CD4-positive, alpha-beta T cell treated with Interleukin-21 for 1 hour (primary cell): ENCODE measurements at places on chromosomes 7 and 10.

- DNase-seq = no peak
Measured at GRCh38 chr10:126016156-126016805, 119.9 kb downstream of the FANK1 start.

DNA sequence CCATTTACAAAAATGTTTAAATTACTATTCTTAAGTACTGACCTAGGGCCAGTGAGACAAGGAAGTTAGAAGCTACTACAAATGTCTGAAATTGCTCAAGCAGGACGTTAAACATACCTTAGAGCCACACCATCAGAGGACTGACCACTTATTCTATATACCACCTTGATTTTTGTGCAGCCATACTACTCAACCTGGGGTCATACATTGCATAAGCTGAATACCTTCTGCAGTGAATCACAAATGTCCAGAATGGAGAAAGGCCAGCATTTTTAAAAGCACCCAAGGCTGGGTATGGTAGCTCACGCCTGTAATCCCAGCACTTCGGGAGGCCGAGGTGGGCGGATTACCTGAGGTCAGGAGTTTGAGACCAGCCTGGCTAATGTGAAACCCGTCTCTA is 21.2 kb upstream of the MRLN start:
- DNase-seq = no peak

GRCh38 chr10:77045085-77045484 is 592.5 kb downstream of the KCNMA1 start:
- DNase-seq = no peak

GRCh38 chr7:11332865-11333228 is 359.2 kb downstream of the PHF14 start:
- DNase-seq = no peak

DNA sequence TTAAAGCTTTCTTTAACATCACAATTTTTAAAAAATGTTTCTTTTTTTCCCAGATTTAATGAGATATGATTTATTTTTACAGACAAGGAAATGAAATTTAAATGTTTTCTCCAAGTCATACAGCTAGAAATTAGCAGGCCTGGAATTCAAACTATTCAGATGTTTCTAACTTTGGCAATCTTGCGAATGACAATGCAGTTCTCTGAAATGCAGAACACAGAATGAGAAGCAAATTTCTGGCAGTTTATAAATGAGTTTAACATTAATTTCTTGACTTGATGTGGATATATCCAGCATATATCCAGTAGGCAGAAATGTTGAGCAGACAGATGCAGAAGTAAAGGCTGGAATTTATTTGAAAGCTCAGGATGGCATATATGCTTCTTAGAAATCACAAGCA is 227.5 kb downstream of the THSD7A start:
- DNase-seq = no peak

- peak; percentile 51 for DNase-seq
Measured at GRCh38 chr7:30352169-30352568, 67.8 kb downstream of the ZNRF2 start.

DNA sequence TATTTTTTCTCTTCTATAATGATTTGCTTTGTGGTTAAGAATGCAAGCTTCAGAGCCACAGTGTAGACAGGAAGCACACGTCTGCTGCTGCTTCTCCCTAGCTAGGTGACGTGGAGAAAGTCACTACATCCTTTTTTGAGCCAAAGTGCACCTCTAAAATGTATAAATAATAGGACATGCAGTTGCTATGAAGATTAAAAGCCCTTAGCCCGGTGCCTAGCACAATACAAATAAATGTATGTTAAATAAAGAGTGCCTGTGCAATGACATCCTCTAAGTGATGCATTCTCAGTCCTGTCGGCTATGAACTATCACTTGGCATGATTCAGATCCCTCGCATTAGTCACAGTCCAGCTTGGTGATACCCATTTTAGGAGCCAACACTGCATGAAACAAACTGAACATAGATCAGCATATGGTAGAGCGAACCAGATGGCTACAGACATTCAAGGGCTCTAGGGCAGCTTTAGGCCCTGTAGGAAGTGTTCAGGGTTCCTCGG is 4.8 kb upstream of the TRDMT1 start:
- peak; percentile 81 for DNase-seq
